ENCODE measurements at places on chromosomes 2 and 18.

DNA sequence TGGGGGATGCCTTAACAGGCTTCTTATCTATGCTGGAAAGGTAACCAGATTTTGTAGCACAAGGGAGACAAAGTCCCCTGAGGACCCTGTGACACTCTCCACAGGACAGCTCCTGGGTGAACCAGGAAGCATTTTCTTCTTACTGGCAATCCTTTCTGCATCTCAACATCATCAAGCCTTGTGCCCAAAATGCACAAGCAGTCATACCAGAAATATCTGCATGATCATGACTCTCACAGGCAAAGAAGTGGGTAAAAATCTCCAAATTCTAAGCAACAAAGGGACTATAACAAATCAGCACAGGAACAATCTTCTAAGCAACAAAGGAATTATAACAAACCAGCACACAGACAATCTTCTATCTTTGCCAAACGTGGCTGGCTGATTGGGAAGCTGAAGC, 99.1 kb upstream of the CD226 start:
- no peak for DNase-seq

GRCh38 chr2:187011206-187011832, 162.3 kb upstream of the ZSWIM2 start:
- no peak for DNase-seq

DNA sequence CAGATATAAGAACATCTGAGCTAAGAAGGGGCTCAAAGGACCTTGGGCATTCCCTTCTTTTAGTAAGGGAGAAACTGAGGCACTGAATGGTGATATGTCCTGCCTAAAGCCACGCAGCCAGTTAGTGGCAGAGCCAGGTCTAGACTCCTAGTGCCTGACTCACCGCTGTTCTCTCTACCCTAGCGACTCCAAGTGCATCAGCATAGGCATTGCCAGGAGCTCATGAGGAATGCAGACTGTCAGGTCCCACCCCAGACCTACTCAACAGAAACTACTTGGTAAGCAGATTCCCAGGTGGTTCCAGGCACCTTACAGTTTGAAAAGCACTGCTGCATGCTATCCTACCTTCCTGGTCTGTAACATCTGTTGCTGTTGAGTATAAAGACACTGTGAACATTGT, 158.9 kb downstream of the MSH2 start:
- DNase-seq: no peak

GRCh38 chr2:153479573-153479972, 1.0 kb upstream of the RPRM start:
- no peak for DNase-seq

GRCh38 chr2:238504181-238504931, 77.6 kb downstream of the ASB1 start:
- no peak for DNase-seq

- DNase-seq: no peak
Measured at GRCh38 chr2:38057651-38058410, 18.1 kb downstream of the CYP1B1 start.

GRCh38 chr2:70927138-70927537, 8.6 kb upstream of the ATP6V1B1 start:
- no peak for DNase-seq

GRCh38 chr18:63994783-63995399, 25.0 kb downstream of the SERPINB8 start:
- peak; percentile 44 for DNase-seq

GRCh38 chr18:48018851-48019250, 88.4 kb upstream of the SMAD2 start:
- DNase-seq: no peak

- DNase-seq: no peak
Measured at GRCh38 chr2:198880986-198881385, 576.8 kb downstream of the SATB2 start.

- no peak for DNase-seq
Measured at GRCh38 chr18:48333563-48333962, 75.6 kb downstream of the ZBTB7C start.

DNA sequence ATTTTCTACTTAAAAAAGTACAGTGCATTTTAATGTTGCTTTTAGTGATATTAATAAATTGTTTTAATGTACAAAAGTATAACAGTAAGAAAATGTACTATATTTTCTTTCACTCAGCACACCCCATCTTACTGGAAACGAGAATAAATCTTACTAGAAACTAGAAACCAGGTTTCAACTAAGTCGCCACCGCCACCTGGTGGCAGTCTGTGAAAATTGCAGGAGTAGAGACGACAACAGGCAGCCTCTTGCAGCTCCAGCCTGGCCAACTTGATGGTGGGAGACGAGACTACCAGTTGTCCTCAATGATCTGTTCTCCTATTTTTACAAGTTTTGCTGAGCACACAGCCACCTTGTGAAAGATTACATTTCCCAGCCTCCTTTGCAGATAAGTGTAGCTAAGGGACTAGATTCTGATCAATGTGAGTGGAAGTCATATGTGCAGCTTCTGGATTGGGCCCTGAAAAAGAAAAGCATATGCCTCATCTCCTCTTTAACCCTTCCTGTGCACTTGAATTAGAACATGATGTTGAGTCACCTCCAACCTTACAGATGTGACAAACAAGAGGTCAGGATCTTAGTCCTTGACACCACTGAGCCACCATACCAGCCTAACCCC, 8.7 kb downstream of the OTOF start:
- peak; percentile 79 for DNase-seq

All from small intestine (tissue), 16 donors.